ENCODE measurements at places on chromosomes 1 and 21.

GRCh38 chr1:54356680-54357147 lies 49.5 kb downstream of the SSBP3 start:
- H3K4me3 ChIP-seq = peak overlapping the region; percentile 40
- H3K36me3 ChIP-seq = no peaks in the 10 kb centered on the region
- DNase-seq = no peak
- H3K4me1 ChIP-seq = peaks cover 84% of the 10 kb centered on the region

- H3K4me3 ChIP-seq = no peak overlapping the region
- H3K36me3 ChIP-seq = no peaks in the 10 kb centered on the region
- H3K27ac ChIP-seq = no peak overlapping the region
- DNase-seq = no peak
- no peaks in the 10 kb centered on the region for H3K27me3 ChIP-seq
- peaks cover 8% of the 10 kb centered on the region for H3K4me1 ChIP-seq
Measured at GRCh38 chr1:64194168-64195080, 9.0 kb upstream of the UBE2U start.

- no peak overlapping the region for H3K27ac ChIP-seq
- no peak overlapping the region for H3K4me3 ChIP-seq
- no peaks in the 10 kb centered on the region for H3K27me3 ChIP-seq
- H3K4me1 ChIP-seq = peaks cover 11% of the 10 kb centered on the region
- no peaks in the 10 kb centered on the region for H3K36me3 ChIP-seq
Measured at GRCh38 chr1:4461726-4462290, 192.6 kb upstream of the AJAP1 start.

- H3K4me1 ChIP-seq = no peaks in the 10 kb centered on the region
- no peaks in the 10 kb centered on the region for H3K36me3 ChIP-seq
- H3K27ac ChIP-seq = no peak overlapping the region
- H3K27me3 ChIP-seq = peaks cover 22% of the 10 kb centered on the region
- DNase-seq = no peak
Measured at GRCh38 chr1:54986533-54986932, 6.1 kb downstream of the TMEM61 start.

DNA sequence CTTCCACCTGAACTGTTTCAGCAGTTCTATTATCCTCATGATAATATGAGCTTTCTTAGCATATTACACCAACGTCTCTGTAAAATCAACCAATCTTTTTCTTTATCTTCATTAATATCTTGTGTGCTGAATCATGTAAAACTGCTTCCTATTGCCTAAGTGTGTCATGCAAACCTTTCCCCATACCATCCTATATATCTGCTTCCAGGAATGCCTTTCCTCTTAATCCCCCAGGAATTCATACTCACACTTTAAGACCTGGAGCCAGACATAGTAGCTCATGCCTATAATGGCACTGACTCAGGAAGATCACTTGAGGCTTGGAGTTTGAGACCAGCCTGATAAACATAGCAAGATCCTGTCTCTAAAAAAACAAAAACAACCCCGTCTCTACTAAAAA lies 183.9 kb downstream of the NRIP1 start:
- H3K36me3 ChIP-seq = no peaks in the 10 kb centered on the region
- H3K27ac ChIP-seq = no peak overlapping the region
- no peaks in the 10 kb centered on the region for H3K27me3 ChIP-seq
- DNase-seq = no peak
- peaks cover 13% of the 10 kb centered on the region for H3K4me1 ChIP-seq

DNA sequence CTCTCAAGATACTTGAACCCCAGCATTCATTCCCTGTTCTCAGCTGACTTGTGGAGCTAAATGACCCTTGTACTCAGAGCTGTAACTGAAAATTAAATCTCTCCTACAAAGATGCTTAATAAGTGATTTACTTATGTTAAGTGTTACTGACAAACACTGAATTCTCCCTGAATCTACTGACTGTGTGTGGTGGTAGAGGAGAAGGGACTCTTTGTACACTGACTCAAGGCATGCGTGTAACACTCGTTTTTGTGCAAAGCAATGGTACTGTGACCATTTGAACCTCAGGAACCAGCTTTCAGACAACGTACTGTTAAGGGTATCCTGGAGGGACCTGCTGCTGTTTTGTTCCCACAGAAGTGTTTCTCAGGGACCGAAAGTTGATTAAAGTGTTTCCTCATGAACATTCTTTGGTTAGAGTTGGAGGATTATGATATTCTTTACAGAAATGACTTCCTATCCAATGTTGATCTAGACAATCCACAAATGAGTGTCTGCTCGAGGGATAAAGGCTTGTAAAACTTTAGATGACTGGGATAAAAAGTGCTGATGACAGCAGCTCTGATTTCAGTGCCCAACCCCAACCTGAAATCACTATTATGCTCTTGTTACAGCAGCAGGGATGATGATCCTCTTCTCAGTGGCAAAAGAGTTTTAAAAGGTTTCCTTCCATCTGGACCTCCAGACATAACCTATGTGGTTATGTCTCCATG lies 12.8 kb downstream of the RGL1 start:
- DNase-seq = no peak
- H3K4me1 ChIP-seq = peaks cover 99% of the 10 kb centered on the region
- peak overlapping the region; percentile 54 for H3K27ac ChIP-seq
- no peaks in the 10 kb centered on the region for H3K36me3 ChIP-seq
- no peaks in the 10 kb centered on the region for H3K27me3 ChIP-seq
- no peak overlapping the region for H3K4me3 ChIP-seq

GRCh38 chr1:54627196-54627595 lies 3.9 kb upstream of the FAM151A start:
- peaks cover 6% of the 10 kb centered on the region for H3K4me1 ChIP-seq
- DNase-seq = no peak
- no peak overlapping the region for H3K4me3 ChIP-seq
- no peaks in the 10 kb centered on the region for H3K36me3 ChIP-seq
- no peaks in the 10 kb centered on the region for H3K27me3 ChIP-seq

DNA sequence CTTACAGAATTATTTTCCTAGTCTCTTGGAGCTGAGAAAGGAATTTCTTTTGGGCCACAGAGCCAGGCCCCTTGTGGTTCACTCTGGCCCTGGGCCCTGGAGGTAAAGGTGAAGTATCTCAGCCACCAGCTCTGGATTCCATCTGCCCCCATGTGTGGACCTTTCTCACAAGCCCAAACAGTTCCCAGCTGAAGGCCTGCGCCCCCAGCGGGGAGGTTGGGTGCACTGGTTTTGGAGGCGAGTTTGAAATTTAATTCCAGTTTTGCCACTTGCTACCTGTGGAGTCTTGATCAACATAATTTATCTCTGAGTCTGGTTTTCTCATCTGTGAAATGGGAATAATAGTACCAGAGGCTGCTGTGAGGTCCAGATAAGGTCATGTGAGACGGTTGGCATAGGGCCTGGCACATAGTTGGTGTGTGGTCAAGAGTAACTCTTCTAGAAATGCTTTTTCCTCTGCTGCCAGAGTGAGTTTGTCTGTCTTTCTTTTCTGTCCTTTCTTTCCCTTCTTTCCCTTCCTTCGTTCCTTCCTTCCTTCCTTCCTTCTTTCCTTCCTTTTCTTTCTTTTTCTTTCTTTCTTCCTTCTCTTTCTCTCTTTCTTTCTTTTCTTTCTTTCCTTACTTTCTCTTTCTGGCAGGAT lies 6.1 kb downstream of the AGTRAP start:
- H3K36me3 ChIP-seq = no peaks in the 10 kb centered on the region
- H3K27ac ChIP-seq = no peak overlapping the region
- H3K27me3 ChIP-seq = no peaks in the 10 kb centered on the region
- no peak for DNase-seq
- peaks cover 20% of the 10 kb centered on the region for H3K4me1 ChIP-seq

- peak overlapping the region; percentile 39 for H3K27ac ChIP-seq
- H3K27me3 ChIP-seq = no peaks in the 10 kb centered on the region
- no peaks in the 10 kb centered on the region for H3K4me1 ChIP-seq
- H3K4me3 ChIP-seq = no peak overlapping the region
- no peak for DNase-seq
Measured at GRCh38 chr1:184399192-184399847, 12.5 kb downstream of the C1orf21 start.
